NCI-H2081 (cell line): ENCODE measurements at places on chromosomes 5 and 9.

DNA sequence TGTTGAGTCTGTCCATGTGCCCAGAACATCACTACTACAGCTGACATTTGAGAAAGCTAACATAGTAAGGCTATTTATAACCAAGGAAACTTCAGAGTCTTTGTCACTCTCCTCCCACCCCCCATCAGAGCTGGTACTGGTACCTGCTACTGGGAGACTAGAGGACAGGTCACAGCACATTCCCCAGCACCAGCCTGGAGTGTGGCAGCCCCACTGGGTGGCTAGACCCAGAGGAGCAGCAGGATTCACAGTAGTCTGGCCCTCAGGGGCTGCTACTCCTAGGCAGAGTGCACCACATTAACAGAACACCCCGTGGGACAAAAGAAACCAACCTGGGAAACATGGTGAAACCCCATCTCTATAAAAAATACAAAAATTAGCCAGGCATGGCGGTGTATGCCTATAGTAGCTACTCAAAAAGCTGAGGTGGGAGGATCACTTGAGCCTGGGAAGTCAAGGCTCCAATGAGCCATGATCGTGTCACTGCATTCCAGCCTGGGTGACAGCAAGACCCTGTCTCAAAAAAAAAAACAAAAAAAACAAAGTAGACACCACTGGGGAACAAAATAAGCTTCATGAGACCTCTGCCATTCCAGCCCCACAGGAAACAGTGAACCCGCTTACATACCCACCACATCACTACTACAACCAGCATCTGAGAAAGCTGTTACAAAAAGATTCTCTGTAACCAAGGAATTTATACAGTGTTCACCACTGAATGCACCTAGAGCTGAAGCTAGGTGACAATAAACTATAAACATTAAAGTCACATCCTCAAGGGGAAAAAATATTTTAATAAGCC is 26.3 kb upstream of the PTGER4 start:
- no peak for DNase-seq

GRCh38 chr9:124776954-124777648 is at the start of gene OLFML2A:
OLFML2A (plus strand) TSS chr9:124777133; CDS start chr9:124777271, 138 bp downstream.
- DNase-seq = no peak

- DNase-seq = no peak
These were observed 27.8 kb downstream of the ROPN1L start for GRCh38 chr5:10469253-10470050.

DNA sequence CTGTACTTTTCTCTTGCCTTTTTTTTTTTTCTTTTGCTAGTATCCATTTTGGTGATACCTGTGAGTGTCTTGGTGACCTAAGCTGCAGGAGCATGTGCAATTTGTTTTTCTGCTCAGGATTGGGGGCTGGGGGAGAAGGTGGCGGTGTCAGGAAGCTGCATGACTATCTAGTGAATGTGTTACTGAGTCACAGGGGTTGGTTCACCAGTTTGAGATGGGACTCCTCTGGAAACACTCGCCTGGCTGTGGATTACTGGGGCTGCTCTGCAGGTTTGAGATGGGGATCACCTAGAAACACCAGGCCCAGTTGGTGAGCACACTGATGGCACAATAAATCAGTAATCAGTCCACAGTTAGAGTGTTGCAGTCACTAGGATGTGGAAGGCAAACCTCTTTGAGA is 447.9 kb downstream of the SPATA31D1 start:
- DNase-seq = no peak

GRCh38 chr5:111552896-111553295 is 40.6 kb upstream of the STARD4 start:
- no peak for DNase-seq

GRCh38 chr5:14086261-14086660 is 56.9 kb upstream of the TRIO start:
- DNase-seq = no peak

DNA sequence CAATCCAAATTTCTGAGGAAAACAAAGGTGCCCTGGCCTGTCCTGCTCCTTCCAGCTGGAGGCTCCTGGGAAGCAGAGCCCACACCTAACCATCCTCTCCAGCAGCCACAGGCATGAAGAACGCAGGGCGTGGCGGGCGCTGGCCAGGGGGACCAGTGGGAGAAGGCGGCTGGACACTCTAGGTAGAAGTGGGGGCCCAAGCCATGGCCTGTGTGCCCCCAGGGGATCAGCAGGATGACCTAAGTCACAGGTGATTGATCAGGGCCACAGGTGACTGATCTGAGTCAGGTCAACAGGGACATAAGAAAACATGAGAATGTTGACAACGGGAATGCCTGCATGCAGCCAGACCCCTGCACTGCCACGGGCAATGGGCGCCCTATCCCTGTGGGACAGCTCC is 3.4 kb downstream of the QSOX2 start:
- DNase-seq = no peak

- no peak for DNase-seq
These were observed 53.7 kb downstream of the EFNA5 start for GRCh38 chr5:107617052-107617451.

GRCh38 chr9:114026335-114026734 is 51.8 kb downstream of the AMBP start:
- DNase-seq = no peak

DNA sequence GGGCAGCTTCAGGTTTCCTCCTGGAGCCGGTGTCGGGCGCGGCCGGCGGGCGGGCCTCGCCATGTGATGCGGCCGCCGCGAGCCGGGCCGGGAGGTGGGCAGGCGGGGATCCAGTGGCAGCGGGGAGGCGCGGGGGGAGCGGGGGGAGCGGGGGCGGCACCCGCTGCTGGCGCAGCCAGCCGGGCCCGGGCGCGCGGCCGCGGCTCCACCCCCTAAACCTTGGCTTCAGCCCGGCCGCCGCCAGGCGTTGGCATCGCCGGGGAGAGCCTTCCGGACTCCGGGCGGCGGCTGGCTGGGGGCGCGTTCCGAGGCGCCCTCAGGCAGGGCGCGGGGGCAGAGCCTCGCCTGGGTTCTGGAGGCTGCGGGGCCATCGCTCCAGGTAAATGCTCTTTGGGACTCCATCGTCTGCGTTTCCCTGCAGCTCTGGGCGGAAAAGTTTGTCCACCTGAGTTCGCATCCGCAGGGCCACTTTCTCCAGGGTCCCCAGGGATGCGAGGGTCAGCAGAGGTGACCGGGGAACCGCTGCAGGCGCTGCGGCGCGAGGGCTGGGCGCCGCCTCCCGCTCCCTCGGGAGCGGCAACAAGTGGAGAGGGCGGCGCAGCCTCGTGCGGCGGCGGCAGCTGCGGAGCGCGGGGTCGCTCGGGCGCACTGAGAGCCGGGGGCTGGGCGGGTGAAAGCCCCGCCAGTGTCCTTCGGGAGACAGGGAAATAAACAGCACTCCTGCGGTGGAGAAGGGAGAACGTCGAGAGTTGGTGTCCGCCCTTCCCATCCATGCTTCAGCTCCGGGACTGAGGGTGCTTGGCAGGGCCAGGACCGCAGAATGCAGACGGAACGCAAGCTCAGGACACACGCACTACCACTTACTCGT is at the start of gene ARHGEF28:
ARHGEF28 (plus strand) TSS at position 253 of the 868 bp plus-strand sequence. CDS start 58,656 bp downstream, outside the sequence.
- peak; percentile 70 for DNase-seq

- no peak for DNase-seq
These were observed 40.6 kb downstream of the ACTL7B start for GRCh38 chr9:108815156-108815555.

DNA sequence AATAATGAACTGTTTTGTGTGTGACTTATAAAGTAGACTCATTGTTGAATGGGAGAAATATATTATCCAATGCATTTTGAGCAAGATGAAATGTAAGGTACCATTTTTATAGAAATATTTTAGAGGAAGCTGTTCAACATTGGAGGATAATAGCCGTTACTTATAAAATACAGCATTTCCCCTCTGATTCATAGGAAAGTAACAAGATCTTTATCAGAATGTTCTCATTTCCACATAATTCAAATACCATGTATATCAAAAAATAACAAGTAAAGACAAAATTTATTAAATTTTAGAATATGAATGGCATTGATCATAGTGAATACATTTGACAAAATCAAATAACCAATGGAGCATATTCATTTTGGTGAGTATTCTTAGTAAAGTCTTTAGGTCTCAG is 346.7 kb upstream of the PTGER4 start:
- no peak for DNase-seq

GRCh38 chr9:126420135-126420534 is 93.5 kb downstream of the MVB12B start:
- peak; percentile 32 for DNase-seq

GRCh38 chr5:5006548-5006947 is 133.6 kb upstream of the ADAMTS16 start:
- DNase-seq = no peak

DNA sequence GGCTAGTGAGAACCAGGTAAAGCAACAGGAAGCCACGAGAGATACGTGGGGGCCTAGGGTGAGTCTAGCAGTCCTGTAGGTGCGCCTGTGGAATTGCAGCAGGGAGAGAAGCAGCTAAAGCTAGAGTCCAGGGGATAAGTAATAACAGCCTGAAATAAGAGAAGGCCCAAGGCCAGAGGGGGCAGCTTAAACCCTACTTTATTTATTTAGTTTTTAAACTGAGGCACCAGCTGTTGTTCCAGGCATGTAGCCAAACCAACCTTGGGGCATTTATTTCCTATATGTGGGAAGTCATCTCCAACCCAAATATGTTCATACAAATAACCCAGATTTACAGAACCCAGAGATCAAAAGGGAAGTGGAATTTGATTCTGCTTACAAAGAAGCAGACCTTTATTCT is 93.5 kb downstream of the GLDC start:
- peak; percentile 79 for DNase-seq

DNA sequence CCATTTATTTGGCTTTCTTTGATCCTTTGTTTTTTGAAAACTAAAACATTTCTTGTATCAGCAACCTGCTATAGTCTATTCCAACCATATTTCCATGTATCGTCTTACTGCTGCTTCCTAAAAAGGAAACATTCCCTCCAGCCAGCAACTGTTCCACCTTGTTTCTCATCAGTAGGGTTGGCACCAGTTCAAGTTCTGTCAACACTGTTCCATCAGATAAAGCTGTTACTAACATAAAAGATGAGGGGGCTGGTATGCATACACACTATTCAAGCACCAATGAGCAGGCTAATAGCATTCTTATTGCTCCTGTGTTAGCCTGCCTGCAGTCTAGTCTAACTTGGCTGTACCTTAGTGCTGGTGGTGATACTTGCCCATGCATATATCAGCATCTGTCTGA is 178.3 kb downstream of the CWC27 start:
- peak; percentile 90 for DNase-seq

DNA sequence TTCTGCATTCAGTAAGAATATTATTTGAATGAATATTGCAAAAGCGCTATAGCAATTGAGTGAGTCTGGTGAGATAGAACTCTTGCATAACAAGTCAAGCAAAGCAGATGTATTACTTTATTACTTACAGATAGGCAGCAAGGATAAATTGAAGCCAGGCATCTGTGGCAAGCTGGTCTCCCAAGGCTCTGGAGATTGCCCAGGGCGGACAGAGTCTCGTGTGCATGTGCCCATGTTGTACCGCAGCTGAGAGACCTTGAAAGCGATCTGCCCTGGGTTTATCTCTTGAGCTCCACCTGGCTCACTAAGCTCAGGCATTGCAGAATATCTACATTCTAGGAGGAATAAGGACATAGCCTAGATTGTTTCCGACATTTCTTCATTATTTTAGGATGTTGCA is 591.6 kb downstream of the ISL1 start:
- no peak for DNase-seq

DNA sequence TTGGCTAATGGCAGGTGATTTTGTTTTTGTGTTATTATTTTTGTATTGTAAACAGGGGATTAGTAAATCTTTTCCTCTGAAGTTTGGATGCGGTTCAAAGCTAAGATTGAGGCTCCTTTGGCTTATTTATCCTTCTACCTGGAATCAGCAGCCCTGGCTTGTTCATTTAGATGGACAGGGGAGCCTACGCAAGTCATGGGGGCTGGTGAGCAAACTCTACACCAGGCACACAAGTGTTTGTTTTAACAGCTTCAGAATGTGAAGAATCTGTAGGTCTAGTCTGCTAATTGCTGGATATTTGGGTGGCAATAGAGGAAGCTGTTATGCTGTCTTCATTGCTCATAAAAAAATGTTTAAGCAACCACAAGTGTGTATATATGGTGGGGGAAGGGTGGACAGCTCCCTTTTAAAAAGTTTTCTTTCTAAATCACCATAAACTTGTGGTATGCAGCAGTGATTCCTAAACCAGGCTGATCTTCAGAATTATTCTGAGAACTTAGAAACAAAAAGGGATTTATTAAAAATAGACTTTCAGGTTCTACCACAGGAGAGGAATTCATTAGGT is 20.7 kb downstream of the ZNF462 start:
- no peak for DNase-seq

- DNase-seq = no peak
These were observed 68.9 kb upstream of the EQTN start for GRCh38 chr9:27365707-27366376.

DNA sequence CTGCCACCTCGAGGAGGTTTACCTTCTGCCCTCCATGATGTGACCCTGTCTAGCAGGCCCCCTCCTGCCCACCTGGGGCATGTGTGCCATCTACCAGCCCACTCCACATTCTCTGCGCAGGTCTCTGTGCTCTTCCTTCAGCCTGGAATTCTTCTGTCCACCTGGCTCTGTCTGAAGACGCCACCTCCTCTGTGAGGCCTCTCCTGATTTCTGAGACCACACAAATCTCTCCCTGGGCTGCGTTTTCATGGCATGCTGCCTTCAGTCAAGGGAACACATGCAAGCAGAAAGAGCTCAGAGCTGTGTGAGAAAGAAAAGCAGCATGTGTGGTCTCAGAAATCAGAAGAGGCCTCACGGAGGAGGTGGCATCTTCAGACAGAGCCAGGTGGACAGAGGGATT is 22.1 kb downstream of the FOXE1 start:
- DNase-seq = no peak

GRCh38 chr9:91489361-91489899 is 65.8 kb upstream of the NFIL3 start:
- no peak for DNase-seq

- no peak for DNase-seq
These were observed 11.7 kb downstream of the KCNV2 start for GRCh38 chr9:2729003-2729402.

DNA sequence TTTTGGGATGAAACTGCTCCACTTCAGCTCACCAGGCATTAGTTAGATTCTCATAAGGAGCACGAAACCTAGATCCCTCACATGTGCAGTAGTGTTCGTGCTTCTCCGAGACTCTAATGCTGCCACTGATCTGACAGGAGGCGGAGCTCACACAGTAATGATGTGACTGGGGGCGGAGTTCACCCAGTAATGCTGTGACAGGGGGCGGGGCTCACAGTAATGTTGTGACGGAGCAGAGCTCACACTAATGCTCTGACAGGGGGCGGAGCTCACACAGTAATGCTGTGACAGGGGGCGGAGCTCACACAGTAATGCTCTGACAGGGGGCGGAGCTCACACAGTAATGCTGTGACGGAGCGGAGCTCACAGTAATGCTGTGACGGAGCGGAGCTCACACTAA is 27.1 kb upstream of the LRRC14B start:
- DNase-seq = no peak
